ENCODE measurements at places on chromosomes 5 and 9.

- no peak for DNase-seq
Measured at GRCh38 chr5:8156706-8157105, 287.8 kb downstream of the MTRR start.

- DNase-seq, result no peak
Measured at GRCh38 chr5:131355971-131356528, 92.2 kb downstream of the CDC42SE2 start.

- no peak for DNase-seq
Measured at GRCh38 chr5:80174790-80175189, 81.1 kb downstream of the SERINC5 start.

GRCh38 chr9:76927540-76928240 lies 21.8 kb upstream of the PRUNE2 start:
- DNase-seq, result no peak

DNA sequence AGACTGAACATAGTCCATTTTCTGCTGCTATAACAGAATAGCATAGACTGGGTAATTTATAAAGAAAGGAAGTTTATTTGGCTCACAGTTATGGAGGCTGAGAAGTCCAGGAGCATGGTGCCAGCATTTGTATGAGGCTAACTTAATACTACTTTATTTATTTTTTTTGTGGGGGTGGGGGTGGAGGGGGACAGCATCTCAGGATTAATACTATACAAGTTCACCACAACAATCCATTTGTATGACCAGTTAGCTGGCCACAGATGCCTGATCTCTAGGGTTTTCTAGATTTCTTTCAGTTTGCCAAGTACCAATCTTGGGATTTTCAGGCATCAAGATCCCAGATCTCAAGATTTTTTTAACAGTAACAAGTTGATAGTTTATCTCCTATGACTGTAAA lies 20.3 kb downstream of the ANGPTL2 start:
- no peak for DNase-seq

DNA sequence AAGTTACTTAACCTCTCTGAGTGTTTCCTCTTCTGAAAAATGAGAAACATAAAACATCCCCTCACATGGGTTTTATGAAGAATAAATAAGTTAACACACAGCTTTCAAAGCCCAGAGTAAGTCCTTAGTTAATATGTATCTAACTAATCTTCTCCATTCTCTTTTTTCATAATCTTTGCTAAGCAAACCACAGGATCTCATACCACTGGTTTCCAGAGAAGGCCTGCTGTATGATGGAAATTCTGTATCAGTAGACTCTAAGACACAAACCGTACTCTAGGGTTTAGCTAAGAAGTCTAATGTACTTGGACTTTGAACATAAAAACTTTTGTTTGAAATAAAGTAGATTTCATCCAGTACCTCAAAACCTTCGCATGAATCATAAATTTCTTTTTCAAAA lies 307.9 kb downstream of the SPOCK1 start:
- no peak for DNase-seq

GRCh38 chr5:57174128-57174889 lies 450 bp downstream of the GPBP1 start:
- no peak for DNase-seq

- DNase-seq, result no peak
Measured at GRCh38 chr5:179936976-179937681, 29.4 kb upstream of the TBC1D9B start.

DNA sequence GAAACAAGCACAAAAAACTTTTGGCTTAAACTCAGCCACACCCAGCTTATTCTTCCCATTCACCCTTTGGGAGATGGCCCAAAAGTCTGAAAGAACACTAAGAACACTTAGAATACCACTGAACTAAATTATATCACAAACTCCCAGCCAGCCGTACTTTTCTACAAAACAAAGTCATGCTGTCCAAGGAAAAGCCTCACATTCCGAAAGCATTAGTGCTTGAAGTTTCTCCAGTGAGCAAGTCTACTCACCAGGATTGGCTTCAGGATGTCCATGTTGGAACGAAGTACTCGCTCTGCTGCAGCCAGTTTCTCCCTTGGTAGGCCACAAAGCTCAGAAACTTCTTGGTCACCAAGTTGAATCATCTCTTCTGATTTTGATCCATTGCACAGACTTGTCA lies 69.7 kb downstream of the ABCA1 start:
- DNase-seq, result no peak

- DNase-seq, result no peak
Measured at GRCh38 chr5:2695200-2695891, 56.1 kb downstream of the IRX2 start.

DNA sequence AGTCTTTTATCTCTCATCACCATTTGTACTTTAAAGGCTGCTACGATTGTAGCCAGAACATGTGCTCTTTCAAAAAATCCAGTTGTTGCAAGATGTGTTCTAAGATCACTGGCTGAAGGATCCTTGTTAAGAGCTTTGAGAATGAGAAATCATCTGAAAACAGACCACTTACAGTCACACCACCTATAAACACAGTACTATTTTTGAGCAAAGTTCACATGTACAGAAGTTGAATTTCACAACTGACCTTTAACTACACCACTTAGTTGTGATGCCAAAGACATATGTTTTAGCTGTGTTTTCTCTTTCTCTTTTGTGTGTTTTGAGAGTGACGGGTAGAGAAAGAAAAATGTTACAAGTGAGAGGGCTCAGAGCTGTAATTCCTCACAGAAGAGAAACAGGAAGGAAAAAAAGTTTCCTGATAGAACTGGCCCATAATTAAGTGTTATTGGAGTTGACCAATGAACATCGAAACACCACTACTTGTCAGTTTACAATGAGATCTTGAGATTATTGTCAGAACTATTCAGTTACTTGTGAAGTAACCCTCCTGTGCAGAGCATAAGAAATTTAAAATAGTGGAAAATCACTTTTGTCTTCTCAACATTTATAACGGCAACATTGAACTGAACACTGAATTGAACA lies 245.4 kb downstream of the MLLT3 start:
- no peak for DNase-seq

DNA sequence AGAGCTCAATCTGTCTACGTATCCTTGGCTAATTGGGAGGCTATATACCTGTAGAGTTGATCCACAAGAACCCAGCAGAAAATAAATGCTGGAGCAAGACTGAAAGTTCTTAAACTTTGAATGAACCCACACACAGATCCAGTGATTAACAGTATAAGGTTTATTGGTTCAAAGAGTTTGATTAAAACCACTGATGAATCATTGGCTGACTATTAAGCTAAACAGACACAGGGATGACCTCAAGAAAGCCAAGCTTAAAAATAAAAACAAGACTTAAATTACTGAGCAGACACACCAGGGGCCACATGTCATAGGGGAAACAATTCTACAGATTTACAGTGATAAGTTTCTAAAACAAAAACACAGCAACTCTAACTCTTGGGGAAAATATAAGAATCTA lies 163.6 kb downstream of the SPATA31D1 start:
- no peak for DNase-seq

GRCh38 chr9:130561056-130561455 lies 18.3 kb upstream of the FUBP3 start:
- DNase-seq, result no peak

Measured in stimulated activated CD8-positive, alpha-beta memory T cell treated with anti-CD3 and anti-CD28 coated beads, Interleukin-15, amount 100 ng/mL, for 1 hour (primary cell).